A549 treated with AZD2906 at 1 μM for 4 hours (cell line): ENCODE measurements at places on chromosomes 1 and 21. TPM values are rescaled to one million over a fixed set of nuclear protein-coding genes. Genes with fewer than 3 reads are reported as not detected.

Gene AGT
- 0.04 to 0.15 TPM (median 0.10 TPM) in 5 replicates for total RNA-seq

Gene PTPN22
- 0.04 TPM in 1 of 5 replicates, not detected in the others for total RNA-seq

Gene DNAJC28
- total RNA-seq = 0.27 to 0.38 TPM (median 0.29 TPM) in 5 replicates

Gene ENAH
- 65.6 to 105 TPM (median 82.9 TPM) in 5 replicates for total RNA-seq

Gene TMEM9
- 81.1 to 84.2 TPM (median 83.4 TPM) in 5 replicates for total RNA-seq

Gene TMEM82
- total RNA-seq = not detected in 5 replicates

Gene KCNJ6
- total RNA-seq = 3.0 to 4.9 TPM (median 4.2 TPM) in 5 replicates

Gene PLCH2
- total RNA-seq = 0.17 to 0.40 TPM (median 0.31 TPM) in 5 replicates

Gene OR2T35
- not detected in 5 replicates for total RNA-seq

Gene IL12RB2
- total RNA-seq = 0.07 to 0.25 TPM (median 0.09 TPM) in 5 replicates

Gene OLFML2B
- total RNA-seq = 0.49 to 0.64 TPM (median 0.52 TPM) in 5 replicates

Gene FCGR2B
- total RNA-seq = not detected in 5 replicates

Gene FAM78B
- total RNA-seq = 0.31 to 0.47 TPM (median 0.41 TPM) in 5 replicates

Gene TMEM52
- total RNA-seq = 0.37 to 1.6 TPM (median 1.2 TPM) in 5 replicates

Gene PDZK1IP1
- total RNA-seq = 6.1 to 8.7 TPM (median 8.0 TPM) in 5 replicates

Gene HCN3
- total RNA-seq = 3.1 to 5.8 TPM (median 4.5 TPM) in 5 replicates

Gene ZNF326
- 15.8 to 18.7 TPM (median 16.9 TPM) in 5 replicates for total RNA-seq

Gene AQP10
- not detected in 5 replicates for total RNA-seq

Gene LORICRIN
- total RNA-seq = 0.06 TPM in 1 of 5 replicates, not detected in the others
